A549 (cell line): ENCODE measurements at places on chromosomes 2 and 18.

DNA sequence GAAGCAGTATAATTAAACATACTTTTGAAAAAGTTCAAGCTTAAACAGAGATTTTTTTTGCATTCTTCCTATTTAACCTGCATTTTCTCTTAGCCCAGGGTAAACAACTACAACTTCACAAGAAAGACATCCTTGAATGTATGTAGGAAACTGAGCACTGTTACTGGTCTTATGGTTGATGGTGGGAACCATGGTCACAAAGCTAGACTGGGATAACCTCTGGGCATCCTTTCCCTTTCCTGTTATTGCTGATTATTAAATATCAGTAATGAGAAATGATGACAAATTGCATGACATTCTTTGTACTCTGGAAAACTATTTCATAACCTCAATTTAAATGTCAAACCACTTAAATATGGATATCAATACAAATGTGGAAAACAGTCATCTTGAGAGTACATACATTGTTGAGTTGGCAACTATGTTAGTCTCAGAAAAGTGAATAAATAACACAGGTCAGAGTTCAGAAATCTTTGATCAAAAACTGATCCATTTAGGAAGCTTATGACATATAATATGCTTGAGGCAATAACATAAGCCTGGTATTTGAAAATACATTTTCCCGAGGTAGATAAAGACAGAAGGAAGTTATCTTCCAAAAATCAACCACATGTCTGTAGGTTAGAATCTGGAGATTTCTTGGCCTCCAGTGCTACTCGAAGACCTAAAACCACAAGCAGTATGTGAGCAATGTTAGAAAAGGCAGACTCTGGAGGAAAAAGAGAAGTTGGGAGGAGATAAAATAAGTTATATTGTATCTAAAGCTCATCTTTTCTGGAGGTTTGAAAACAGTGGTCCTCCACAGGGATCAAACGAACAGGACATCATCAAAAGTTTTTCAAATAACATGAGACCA lies 65.2 kb upstream of the ST8SIA5 start:
- DNase-seq: no peak

DNA sequence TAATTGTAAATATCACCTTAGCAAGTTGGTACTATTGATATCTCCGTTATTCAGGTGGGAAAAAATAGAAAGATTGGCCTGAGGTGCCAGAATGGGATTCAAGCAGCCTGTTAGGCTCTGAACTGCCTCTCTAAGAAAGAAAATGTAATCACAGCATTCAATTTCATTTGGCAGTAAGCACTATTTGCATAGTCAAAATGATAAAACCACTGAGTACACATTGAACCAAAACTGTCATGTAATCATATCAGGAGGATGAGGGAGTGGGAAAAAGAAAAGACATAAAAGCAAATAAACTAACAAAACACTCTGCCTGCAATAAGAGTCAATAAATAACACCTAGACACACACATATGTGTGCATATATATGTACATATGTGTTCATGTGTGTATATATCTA lies 103.9 kb upstream of the TACR1 start:
- DNase-seq: no peak

DNA sequence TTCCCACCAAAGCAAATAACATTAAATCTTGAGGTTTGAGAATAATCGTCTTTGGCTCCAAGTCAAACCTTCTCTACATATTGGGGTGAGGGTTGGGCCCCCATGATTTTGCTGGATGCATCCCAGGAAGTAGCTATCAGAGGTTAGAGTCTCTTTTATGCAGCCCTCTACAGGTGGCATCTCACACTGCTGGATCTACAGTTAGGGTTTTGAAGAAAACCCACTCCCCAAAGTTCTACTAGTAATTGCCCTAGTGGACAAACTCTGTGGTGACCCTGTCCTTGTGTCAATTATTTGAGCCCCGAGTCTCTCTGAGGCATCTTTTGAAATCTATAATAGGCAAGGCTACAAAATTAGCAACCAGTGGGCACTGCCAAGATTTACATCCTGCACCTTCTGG lies 15.0 kb upstream of the REG1A start:
- no peak for DNase-seq

DNA sequence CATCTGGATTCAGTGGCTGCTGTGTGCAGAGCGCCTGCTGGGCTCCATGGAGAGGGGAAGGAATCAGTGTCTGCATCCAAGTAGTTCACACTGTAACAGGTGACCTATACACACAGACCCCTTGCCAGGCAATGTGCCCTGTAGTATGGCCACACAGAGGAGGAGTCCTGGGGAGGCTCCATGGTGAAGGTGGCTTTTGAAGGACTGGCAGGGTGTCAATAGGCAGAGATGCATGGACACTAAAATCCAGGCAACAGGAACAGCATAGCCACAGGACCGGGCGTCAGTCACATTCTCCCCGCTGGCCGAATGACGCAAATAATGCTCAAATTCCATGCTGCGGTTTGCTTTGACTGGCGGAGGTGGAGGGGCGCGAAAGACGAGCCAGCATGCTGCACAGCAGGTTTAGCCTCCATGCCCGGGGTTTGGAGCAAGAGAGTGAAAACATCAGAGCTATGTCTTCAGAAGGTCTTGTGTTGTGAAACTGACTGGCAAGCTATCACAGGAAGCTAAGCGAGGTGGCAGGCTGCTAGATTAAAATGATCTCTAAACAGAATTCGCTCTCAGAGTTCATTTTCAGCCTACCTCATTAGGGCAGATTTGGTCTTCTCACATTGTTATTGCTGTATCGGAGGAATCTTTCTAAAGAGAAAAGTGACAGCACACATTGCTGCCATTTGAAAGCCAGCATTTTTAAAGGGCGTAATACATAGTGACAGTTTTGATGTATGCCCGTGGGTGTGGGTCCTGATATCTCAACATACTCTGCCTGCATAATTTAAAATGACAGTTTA lies 1.2 kb upstream of the CHMP1B start:
- peak; percentile 36 for DNase-seq

DNA sequence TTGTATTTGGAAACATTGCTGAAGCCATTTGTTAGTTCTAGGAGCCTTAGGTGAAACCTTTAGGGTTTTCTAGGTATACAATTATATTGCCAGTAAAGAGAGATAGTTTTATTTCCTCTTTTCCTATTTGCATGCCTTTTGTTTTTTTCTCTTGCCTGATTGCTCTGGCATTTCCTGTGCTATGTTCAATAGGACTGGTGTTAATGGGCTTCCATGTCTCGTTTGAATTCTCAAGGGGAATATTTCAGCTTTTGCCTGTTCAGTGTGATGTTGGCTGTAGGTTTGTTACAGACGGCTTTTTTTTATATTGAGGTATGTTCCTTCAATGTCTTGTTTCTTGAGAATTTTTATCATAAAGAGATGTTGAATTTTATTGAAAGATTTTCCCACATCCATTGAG lies 1054.9 kb upstream of the NXPH2 start:
- DNase-seq: no peak

- DNase-seq: no peak
These were observed 1404.9 kb upstream of the NXPH2 start for GRCh38 chr2:140185076-140185475.

GRCh38 chr2:62881162-62881795 lies 169.4 kb upstream of the OTX1 start:
- no peak for DNase-seq

DNA sequence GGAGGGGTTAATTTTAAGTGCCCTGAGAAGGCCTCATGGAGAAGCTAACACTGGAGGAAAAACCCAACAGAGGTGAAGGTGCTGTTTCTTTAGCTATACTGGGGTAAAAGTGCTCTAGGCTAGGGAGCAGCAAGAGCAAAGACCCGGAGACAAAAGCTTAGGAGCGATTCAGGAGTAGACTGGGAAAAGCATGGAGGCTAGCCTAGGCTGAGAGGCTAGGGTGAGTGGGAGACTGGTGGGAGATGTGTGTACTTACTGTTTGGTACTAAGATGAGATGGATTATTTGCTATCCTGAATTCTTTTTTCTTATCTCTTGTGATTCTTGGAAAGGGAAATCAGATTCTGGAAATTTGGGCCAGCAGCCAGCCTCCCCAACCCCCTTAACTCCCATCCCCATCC lies 2.0 kb downstream of the GIGYF2 start:
- no peak for DNase-seq

DNA sequence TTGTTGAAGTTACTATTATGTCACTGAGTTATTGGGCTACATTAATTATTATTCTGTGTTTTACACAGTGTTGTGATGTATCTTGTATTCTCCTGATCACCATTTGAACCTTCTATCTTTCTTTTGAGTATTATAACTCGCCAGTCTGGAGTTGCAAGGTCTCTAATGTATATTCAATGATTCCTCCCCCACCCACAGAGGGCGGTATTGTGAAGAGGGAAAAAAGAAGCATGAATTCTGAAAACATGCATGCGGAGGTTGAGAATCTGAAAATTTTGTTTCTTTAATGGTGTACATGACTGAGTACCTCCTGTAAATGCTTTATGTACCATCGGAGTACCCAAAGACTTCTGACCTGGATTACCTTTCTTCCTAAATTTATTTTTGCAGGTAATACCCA lies 266.6 kb downstream of the NR4A2 start:
- peak; percentile 4 for DNase-seq

DNA sequence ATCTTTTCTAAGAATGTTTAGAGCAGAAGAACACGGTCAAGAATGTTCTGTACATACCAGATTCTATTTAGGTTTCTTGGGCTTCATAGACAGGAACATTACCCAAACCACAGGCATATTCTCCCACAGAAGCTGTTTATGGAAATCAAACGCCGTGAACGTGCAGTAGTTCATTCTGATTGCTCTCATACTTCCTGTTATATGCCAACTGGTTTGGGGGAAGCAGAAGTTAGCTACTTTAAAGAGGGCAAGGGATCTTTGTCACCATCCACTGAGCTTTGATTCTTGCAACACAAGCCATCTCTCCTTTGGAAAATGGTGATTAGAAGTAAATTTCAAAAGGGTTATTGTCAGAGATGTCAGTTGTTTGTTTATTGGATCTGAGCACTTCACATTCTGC lies 182.2 kb upstream of the NRP2 start:
- no peak for DNase-seq

DNA sequence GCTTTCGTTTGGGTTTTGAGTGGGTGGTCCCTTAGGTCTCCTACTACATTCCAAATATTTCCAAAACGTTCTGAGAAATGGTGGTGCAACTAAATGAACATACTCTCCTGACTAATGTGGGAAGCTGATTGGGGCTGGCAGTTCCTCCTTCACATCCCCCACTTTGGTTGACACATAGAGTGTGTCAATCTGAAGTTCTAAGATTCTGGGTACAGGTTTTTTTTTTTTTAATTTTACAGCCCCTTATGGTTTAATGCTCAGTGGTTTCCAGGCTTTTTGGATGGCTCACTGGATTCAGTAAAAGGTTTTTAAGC lies 58.4 kb upstream of the ITGB6 start:
- no peak for DNase-seq

DNA sequence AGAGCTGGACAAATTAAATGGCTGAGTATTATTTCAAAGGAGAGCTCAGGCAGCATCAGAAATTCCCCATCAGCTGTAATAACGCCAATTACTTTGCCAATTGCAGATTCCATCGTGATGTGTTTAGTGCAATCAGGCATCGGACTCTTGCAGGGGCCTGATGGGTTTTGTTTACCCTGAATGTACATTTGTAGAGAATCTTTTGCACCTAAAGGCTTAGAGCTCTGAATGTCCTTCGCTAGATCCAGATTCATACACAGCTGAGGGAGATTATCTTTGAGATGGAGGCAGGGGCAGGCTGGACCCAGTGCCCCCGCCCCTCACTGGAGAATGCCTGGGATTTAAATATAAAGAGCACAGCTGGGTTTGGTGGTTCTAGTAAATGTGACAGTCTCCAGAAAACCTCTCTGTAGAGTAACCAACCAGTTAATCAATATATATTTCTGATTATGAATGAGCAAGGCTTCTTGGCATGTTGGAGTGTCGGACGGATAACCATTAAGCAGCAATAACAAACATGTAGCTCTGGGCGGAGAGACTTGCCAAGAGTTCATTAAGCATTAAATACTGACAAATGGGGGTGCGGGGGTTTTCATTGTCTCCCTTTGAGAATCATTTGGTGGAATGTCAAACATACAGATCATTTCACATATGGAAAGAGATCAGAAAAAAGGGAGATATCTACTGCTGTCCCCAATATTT lies 200.9 kb downstream of the SETBP1 start:
- no peak for DNase-seq

DNA sequence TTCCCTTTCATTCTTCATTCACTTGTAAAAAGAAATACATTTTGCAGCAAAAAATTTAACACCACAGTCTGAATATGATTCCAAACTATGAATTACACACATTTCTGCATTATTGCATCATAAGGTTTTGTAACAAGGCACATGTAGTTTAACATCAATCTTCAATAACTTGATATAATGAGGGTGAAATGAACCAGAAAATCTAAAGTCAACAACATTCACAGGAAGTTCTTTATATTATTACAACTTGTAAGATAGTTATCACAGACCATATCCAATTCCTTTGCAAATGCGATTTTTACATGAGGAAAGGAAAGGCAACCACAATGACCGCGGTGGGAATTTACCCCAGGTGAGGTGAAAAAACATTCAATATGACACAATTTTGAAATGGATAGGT lies 213.3 kb downstream of the NAPG start:
- no peak for DNase-seq

DNA sequence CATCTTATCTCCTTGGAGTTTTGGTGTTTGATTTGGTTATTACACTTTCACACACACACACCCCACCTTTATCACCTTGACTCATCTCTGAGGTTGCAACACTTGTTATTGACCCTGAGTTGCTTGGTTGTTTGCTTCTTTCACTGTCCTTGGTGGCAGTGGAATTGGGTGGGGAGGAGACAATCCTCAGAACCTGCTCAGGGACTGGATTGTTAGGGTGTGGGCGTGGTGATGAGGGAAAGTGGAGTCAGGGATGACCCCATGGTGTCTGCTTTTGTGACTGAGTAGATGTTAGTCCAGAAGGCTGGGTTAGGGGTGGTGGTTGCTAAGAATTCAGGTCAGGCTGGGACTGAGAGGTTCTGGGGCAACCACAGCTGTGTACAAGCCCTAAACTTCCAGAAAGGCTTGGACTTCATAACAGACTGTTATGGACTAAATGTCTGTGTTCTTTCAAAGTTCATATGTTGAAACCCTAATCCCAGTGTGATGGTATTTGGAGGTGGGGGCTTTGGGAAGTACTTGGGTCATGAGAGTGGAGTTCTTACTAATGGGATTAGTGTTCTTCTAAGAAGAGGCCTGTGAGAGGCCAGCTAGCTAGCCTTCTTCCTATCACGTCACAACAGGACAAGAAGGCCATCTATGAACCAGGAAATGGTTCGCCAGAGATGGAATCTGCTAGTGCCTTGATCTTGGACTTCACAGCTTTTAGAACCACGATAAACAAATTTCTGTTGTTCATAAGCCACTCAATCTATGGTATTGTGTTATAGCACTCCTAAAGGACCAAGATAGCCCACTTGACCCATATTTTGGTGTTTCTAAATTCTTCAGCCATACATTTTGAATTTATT lies 3.4 kb upstream of the DIS3L2 start:
- DNase-seq: no peak
